ENCODE measurements at places on chromosomes 12 and 14.

GRCh38 chr14:54766276-54767138 lies 136.1 kb downstream of the GCH1 start:
- no peak for DNase-seq

- DNase-seq = no peak
Observed at GRCh38 chr14:67569651-67570290, 30.3 kb downstream of the PIGH start.

DNA sequence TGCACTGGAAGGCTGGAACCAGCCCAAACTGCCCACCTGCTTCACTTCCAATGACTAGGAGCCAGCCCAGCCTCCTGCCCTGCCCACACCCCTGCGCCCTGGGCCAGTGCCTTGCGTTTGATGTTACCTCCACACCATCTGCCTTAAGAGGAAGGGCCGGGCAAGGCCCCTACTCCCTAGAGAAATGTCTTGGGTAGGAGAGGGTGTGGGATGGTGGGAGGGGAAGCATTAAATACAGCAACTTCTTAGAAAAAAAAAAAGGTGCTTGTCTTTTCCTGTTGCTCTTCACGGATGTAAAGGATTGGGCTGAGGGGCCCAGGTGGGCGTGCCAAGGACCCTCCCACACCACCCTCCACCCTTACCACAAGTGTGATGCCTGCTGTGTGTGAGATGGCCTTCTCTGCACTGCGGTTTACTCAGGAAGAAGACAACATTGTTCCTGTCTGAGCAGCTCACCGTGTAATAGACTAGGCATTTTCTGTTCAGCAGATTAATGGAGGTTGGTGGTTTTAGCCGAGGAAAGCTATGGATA lies 99.9 kb downstream of the NINJ2 start:
- peak; percentile 51 for DNase-seq

DNA sequence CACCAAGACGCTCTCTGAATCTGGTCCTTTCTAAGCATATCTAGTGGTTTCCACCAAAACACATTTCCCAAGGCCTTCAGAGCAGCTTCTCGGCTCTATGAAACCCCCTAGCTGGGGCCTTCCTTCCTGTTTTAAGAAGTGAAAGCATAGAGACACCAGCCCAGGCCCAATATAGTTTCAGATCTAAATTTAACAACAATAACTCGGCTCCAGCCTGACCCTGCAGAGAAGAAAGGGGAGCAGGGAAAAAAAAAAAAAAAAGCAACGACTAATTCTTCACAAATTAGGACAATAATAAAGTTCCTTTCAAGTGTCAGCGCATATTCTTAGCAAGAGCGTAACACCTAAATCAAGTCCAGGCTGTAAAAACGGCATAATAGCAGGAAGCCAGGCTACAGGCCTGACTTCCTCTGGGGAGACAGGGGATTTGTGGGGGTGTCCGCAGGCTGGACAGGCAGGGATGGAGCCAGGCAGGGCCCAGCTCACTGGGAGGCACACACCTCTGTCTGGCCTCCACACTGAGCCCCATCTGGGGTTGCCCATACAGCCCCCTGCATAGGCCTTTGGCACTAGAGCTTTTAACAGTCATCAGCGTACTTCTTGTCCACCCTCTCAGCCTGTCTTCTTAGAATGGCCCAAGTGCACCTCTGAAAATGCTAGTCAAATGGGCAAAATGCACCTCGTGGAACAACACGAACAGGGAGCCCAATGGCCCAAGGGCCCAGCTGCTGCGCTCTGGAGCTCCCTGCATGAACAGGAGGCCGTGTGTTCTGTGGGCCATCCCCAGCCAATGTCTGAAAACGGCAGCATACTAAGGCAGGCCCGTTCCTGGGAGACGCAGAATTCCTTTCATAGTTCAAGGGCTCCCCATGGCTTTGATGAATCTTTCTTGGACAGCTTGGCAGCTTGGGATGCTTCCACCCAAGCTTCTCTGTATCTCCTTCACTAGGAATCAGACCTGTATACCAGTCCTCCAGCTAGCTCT lies 772.9 kb downstream of the MED13L start:
- DNase-seq = no peak

DNA sequence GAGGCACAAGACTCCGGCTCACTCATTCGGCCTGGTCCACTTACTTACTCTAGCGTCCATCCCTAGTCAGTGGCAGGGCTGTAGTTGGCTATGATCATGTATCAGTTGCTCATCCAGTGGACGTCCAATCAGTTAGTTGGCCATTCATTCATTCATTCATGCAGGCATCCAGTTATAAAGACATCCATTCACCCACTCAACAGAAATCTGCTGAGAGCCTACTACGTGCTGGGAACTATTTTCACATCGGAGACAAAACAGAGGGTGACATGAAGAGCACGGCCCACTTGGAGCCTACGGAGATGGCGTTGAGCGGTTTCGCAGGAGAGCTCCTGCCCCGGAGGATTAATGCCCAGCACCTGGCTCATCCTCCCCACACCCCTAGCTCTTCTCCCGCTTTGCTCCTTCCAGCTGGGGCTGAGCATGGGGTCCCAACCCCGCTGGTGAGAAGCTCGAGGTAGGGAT lies 49.7 kb downstream of the SNAPC1 start:
- DNase-seq = no peak

- no peak for DNase-seq
Observed at GRCh38 chr14:32256576-32256975, 53.5 kb upstream of the RNU6-8 start.

- no peak for DNase-seq
Observed at GRCh38 chr14:47539031-47539461, 136.4 kb downstream of the MDGA2 start.

GRCh38 chr12:117208811-117209455 lies 18.7 kb upstream of the FBXO21 start:
- DNase-seq = no peak

GRCh38 chr14:50051706-50052105 lies 64.7 kb downstream of the VCPKMT start:
- no peak for DNase-seq

- no peak for DNase-seq
Observed at GRCh38 chr14:54651649-54652048, 84.7 kb downstream of the SAMD4A start.

DNA sequence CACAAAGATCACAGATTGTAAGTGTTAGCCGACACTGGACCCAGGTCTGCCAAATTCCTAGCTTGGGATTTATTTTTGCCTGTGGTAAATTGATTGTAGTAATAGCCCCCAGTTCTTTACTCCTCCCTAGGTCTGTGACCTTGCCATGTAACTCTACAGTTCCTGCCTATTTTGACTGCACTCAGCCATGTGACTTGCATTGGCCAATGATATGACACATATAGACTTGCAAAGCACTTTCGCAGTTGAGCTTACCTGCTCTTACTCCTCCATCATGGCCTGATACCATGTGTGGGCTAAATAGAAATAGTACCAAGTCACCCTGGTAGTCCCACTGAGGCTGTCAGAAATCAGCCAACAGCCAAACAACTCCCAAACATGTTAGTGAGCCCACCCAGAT lies 240.3 kb downstream of the DUSP6 start:
- no peak for DNase-seq

GRCh38 chr12:108459149-108459548 lies 55.9 kb upstream of the FICD start:
- DNase-seq = no peak

GRCh38 chr14:100944052-100944451 lies 40.5 kb upstream of the RTL1 start:
- DNase-seq = no peak

DNA sequence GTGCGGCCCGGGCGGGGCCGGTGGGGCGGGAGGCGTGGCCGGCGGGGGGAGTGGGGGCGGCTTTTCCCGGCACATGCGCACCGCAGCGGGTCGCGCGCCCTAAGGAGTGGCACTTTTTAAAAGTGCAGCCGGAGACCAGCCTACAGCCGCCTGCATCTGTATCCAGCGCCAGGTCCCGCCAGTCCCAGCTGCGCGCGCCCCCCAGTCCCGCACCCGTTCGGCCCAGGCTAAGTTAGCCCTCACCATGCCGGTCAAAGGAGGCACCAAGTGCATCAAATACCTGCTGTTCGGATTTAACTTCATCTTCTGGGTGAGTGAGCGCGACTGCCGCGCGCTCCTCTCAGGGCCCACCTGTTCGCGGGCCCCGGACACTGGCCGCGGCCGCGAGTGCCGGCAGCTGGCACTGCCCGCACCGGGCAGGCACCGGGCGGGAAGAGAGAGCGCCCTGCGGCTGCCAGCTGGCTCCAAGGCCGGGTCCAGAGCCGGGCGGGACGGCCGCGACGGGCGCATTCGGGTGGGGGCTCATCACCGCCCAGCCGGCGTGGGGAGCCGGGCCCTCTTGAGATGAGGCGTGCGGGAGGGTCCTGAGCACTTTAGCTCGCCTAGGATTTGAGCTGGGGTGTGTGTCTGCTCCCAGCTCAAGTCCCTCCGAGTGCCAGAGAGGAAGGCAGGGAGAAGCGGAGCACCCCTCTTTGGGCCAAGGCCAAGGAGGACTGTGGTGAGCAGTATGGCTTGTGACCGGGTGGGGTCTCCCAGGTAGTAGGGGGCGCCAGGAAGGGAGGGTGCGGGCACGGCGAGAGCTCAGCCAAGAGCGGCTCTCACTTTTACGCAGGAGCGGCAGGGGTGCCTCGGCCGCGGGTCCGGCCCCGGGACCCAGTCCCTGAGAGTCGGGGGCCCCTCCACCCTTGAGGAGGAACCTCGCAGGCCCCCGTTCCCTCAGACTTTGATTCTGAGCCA lies at the start of gene CD9:
Gene CD9, plus strand, starts transcription at position 145 of the 957 bp plus-strand sequence. Its CDS starts 100 bp downstream, at position 245.
- DNase-seq = no peak

DNA sequence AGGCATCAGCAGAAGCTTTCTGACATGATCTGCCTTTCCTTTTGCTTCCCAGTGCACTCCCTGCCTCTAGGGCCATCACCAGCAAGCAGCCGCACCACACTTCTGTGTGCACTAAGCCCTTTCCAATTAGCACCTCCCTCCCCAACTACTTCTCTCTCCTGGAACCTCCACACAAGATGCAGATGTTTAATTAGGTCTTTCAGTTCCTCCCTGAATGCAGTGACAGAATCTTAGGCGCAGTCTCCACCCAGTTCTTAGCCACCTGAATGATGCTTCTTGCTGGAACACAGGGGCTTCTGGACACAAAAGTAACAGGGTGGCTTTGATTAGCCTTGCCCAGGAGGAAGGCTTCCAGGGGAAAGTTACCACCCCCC lies 32.9 kb downstream of the NIN start:
- no peak for DNase-seq

DNA sequence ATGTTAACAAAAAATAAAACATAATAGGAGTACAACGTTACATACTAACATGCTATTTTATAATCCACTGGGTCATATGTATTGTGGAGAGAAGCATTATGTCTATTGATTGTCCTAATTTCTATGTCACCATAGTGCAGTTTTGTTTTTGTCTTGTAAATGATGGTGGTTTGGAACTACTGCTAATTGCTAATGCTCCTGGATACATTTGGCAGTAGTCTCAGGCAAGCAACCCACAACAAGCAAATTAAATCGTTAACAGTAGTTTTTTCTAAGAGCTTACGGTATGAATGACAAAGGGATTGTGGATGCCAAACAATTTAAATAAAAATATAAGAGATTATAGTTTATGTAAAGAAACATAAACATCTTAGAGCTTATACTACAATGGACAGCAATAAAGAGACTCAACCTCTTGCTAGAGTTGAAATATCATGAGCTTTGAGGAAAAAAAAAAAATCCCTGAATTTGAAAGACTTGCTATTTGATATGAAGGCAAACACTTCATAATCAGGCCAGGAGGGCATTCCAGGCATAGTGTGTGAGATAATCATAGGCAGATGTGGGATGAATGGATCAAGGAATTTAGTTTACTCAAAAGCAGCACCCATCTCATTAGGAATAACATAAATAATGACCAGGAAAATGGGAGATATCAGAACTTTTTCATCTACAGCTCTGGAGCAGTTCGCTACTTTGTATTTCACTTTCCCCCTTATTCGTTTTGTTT lies 181.3 kb downstream of the CCDC59 start:
- no peak for DNase-seq

DNA sequence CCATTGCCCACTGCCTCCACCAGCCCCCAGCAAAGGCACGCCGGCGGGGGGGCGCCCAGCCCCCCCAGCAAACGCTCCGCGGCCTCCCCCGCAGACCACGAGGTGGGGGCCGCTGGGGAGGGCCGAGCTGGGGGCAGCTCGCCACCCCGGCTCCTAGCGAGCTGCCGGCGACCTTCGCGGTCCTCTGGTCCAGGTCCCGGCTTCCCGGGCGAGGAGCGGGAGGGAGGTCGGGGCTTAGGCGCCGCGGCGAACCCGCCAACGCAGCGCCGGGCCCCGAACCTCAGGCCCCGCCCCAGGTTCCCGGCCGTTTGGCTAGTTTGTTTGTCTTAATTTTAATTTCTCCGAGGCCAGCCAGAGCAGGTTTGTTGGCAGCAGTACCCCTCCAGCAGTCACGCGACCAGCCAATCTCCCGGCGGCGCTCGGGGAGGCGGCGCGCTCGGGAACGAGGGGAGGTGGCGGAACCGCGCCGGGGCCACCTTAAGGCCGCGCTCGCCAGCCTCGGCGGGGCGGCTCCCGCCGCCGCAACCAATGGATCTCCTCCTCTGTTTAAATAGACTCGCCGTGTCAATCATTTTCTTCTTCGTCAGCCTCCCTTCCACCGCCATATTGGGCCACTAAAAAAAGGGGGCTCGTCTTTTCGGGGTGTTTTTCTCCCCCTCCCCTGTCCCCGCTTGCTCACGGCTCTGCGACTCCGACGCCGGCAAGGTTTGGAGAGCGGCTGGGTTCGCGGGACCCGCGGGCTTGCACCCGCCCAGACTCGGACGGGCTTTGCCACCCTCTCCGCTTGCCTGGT lies at the start of gene CDKN1B:
Gene CDKN1B, plus strand, starts transcription at position 576 of the 793 bp plus-strand sequence. CDS start 472 bp downstream, outside the sequence.
- peak; percentile 93 for DNase-seq

DNA sequence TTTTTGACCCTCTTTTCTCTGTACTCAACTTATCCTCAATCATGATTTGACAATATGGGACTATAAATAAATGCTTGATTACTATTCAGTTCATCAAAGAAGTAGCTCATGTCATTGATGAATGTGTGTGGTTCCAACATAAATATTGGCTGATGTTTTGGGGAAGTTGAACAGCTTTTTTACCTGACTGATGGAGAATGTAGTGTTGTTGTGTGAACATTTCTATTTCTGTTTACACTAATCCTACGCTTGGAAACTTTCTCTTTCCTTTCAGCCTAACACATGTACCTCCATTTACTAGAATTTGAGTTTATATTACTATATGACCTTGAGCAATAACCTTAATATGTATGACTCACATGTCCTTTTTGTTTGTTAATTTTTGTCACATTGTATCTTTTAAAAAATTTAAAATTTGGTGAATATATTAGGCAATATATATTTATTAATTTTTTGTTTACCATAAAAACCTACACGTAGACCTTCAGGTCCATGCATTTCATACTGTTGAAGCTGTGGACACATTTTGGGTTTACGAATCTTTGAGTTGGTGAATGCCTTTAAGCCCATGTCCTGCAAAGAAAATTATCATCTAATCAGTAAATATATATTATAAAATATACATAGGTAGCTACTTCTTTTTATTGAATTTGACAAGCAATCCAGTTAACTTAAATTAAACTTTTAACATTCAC lies 21.1 kb downstream of the A2M start:
- no peak for DNase-seq
